ENCODE measurements at places on chromosomes 6 and 20. TPM values are rescaled to one million over a fixed set of nuclear protein-coding genes. Genes with fewer than 3 reads are reported as not detected.

GRCh38 chr6:1796706-1797529 lies 187.2 kb downstream of the FOXC1 start:
- peak; percentile 31 for DNase-seq

- DNase-seq = peak; percentile 4
These were observed 613.5 kb downstream of the PHF3 start for GRCh38 chr6:64249115-64249514.

MCCD1 gene
- not detected for total RNA-seq

DNA sequence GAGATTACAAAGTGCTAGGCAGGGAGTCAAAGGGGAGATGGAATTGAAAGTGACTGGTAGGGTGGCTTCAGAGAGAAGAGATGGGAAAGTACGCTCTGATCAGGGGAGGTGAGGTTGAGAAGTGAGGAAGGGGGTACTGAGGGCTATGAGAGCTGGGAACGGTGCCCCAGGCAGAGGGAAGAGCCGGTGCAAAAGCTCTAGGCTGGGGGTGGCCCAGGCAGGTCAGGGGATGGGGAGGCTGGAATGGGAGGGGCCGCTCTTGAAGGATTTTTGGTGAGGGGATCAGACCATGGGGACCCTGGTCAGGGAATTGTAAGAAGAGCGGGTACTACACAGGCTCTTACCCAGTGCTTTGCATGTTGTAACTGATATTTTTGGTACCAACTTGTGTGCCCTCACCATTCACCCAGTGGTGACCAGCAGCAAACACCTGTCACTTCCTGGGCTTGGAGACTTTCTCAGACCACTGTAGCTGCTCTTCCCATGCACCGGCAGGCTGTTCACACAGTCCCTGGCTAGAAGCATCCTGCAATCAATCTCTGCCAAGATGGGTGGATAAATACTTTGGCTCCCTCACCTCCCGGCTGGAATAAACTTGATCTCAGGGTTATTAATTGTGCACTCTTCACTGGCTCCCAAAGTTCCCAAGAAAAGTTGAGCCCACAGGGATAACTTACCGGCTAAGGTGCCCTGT lies 24.0 kb downstream of the PCK1 start:
- DNase-seq = no peak

- DNase-seq = no peak
These were observed 243.2 kb downstream of the ANKRD60 start for GRCh38 chr20:57985278-57985677.

GRCh38 chr20:53609491-53610445 lies 16.1 kb upstream of the ZNF217 start:
- peak; percentile 58 for DNase-seq

GDAP1L1 gene
- total RNA-seq = not detected

SLC17A1 gene
- not detected for total RNA-seq

DNA sequence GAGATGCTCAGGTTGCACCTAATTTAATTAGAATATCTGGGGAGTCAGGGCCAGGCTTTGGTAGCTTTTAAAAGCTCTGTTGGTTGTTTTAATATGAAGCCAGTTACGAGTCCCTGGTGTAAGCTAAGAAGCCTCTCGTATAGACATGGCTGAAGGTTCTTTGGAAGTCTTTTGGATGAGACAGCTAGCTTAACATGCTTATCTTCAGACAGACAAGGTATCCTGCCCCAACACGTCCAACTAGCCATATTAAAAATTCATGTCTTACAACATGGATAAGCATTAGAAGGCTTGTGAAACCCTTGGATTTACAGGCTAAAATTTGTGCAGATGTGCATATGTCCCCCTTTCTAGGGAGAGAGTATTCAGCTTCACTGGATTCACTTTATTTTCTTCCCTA lies 105.7 kb upstream of the KCNK16 start:
- DNase-seq = no peak

- no peak for DNase-seq
These were observed 114.7 kb downstream of the ERMARD start for GRCh38 chr6:169866140-169866534.

GPR6 gene
- total RNA-seq = not detected

DNA sequence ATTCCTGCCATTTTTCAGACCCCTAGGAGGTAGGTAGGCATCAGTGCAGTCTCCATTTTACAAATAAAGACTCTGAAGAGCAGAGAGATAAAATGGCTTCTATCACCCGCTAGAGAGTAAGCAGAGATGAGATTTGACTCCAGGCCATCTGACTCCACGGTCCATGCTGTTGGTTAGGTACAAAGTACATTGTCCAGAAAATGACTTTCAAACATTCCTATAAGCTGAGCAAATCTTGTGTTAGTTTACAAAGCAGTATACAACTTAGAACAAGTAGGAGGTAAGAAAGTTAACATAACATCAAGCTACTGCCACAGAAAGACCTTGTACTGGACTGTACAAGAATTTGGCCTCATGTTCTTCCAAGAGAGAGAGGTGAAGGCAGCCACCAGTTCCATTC lies 14.9 kb downstream of the BTN1A1 start:
- DNase-seq = no peak

DNA sequence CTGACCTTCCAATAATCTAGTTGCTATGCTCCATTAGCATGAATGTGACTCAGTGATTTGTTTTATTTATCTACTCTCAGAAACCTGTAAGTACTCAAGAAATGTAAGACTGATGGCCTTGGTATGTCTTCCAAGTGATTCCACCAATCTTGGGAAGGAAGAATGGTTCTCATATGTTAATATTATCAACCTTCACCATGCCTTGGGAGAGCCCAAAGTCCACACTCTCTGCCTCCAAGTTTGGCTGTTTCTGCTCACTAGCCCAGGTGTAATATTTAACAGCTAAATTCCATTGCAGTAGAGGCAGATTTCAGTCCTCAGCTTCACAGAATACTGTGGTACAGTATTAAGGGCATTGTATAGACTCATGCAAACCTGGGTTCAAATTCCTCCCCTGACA lies 51.8 kb downstream of the CLIC5 start:
- peak; percentile 20 for DNase-seq

DNA sequence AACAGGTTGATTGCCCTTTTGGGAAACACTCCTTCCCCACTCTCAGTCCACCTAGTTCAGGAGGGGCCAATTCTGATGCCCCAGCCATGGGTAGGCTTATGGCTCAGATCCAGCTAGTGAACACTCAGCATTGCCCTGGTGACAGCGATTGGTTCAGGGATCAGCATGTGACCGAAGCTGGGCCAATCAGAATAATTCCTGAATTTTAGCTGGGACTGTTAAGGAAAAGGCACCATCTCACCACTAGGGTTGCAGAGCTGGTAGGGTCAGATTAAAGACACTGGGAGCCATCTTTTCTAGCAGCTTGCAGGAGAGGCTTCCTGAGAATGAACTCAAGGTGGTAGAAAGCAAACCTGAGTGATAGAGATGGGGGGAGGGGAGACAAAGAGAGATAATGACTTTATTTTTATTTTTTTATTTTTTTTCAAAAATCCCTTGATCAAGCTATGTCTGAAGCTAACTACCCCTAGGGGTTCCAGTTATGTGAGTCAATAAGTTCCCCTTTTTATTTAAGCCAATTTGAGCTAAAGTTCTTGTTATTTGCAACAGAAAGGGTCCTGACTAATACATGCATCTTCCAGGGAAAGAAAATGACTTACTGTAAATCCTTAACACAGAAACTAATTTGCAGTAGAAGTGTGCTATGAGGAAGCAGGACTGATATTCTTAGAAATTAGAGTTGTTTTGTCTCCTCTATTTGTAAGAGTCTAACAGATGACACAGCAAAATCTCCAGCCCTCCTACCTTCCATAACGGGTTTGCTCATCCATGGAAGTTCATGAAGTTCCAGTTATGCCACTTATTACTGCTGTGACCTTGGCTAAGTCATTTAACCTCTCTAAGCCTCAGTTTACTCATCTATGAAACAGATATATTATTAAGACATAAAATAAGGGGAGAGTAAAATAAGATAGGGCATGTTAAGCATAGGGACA lies 44.7 kb downstream of the EYA2 start:
- no peak for DNase-seq

COL19A1 gene
- not detected for total RNA-seq

CDS2 gene
- total RNA-seq = 22.1 TPM

CLIC5 gene
- total RNA-seq = not detected

- DNase-seq = no peak
These were observed 196.6 kb downstream of the JARID2 start for GRCh38 chr6:15442467-15442866.

IRF4 gene
- total RNA-seq = under 0.01 TPM

GRCh38 chr6:42137194-42137753 lies 5.1 kb downstream of the C6orf132 start:
- DNase-seq = no peak

DNA sequence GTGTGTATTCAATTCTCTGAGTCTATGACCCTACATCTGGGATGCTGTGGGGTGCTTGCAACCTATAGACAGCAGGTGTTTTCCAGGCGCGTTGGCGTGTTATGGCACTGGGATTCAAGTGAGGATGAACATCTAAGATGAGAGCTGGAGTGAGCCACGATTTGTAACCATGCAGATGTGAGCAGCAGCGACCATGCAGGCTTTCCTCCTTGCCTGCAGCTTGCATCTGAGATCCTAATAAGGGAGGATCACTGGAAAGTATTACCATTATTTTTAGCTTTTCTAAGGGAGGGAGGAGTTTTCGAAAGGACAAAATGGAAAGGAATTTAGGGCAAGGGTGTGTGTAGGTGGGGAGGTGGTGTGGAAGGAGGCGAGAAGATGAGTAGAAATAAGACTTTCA lies 216.7 kb downstream of the ATXN1 start:
- DNase-seq = no peak
